ENCODE measurements at places on chromosomes 3 and 15.
A peak's percentile ranks its signal among the peaks of the same experiment; 100 is the strongest.

GRCh38 chr3:159727506-159727905 is 261.1 kb upstream of the IL12A start:
- no peak for ATAC-seq

DNA sequence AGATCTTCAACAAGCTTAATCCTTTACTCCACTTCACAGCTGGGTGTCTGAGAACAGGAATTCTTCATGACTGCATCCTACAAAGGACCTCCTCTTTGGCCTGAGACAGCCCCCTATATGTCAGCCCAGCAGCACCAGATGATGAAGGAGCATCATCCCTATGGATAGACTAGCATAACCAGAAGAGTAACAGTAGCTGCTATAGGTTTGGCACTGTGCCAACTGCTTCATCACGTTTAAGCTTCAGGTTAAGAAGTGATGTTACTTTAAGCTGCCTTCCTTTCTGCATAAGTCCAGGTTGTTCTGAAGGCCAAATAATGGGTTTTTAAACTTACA is 50.6 kb downstream of the CMSS1 start:
- no peak for ATAC-seq

DNA sequence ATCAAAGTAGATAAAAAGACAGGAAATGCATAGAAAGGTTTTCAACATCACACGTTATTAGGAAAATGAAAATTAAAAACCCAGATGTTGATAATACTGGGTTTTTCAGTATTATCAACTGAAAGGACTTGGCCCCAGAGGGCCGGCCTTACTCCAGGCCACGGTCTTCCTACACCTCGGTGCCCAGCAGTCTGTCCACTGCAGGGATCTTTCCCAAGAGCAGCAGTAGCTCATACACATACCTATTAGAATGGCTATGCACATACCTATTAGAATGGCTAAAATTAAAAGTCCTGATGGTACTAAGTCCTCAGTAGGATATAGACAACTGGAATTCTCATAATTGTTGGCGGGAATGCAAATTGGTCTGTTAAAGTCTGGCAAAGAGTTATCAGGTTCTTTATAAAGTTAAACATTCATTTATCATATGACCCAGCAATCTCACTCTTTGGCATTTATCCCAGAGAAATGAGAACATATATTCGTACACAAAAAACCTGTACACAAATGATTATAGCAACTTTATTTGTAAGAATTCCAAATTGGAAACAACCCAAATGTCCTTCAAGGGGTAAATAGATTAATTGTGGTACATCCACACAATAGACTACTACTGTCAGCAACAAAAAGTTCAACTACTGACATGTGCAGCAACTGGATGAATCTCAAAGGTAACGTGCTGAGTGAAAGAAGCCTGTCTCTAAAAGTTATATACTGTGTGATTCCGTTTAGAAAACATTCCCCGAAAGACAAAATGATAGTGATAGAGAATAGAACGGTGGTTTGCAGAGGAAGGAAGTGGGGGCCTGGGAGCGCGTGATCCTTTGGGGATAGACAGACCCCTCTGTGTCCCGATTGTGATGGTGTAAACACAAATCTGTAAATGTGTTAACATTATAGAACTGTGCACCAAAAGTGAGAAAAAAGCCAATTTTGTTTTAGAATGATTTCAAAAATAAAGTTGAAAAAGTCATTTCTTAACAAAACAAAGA is 62.3 kb downstream of the MCTP2 start:
- ATAC-seq, result no peak

DNA sequence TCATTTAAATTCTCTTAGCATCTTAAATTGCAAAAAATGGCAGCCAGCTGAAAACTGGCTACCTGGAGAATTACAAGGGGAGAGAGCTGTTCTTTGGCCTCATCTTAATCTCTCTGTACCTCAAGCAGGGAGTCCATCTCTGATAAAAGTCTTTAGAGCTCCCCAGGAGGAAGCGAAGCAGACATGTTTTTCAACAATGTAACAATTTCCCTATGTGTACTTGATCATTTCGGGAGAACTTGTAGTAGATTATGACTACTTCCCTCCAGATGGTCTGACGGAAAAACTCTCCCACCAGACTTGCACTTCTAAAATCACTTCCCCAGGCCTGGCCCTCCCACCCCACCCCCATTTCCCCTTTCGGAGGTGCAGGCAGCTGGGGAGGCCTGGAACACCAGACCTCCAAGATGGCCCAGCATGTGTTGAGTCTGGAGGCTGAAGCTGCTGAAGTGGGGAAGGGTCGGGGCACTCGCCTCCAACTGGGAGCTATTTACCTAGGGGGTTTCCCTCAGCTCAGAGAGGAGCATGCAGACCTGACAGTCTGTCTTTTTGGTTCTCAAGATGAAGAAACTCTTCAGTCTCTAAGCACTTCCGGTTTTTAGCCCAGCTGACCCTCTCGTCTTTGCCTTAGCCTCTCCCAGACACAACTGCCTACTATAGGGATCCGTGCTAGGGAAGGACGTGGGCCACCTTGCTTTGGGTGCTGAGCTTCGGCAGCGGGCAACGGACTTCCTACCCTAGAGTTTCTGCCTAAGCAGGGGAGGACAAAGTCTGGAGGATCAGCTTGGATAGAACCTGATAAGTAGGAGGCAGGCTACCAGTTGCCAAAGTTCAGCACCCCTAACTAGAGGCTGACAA is 164.0 kb upstream of the TBL1XR1 start:
- no peak for ATAC-seq

- ATAC-seq, result no peak
Observed at GRCh38 chr3:61593446-61594029, 32.2 kb downstream of the PTPRG start.

DNA sequence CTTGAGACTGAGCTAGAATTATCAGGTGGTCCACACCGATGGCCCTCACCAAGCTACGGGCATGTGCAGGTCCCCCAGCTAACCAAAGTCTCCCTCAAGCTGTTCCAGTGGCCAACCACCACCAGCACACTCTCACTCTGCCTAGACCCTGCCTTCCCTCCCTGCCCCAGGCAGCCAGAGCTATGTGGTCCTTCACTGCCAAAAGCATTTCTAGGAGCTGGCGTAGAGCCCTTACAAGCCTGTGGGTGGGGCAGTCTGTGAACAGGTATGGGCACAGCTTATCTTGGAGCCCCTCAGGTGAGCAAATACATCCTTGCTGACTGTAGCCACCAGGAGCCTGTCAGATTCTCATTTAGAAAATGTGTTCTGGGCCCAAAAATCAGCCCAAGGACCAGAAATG is 159.8 kb upstream of the PPP2R3A start:
- no peak for ATAC-seq

DNA sequence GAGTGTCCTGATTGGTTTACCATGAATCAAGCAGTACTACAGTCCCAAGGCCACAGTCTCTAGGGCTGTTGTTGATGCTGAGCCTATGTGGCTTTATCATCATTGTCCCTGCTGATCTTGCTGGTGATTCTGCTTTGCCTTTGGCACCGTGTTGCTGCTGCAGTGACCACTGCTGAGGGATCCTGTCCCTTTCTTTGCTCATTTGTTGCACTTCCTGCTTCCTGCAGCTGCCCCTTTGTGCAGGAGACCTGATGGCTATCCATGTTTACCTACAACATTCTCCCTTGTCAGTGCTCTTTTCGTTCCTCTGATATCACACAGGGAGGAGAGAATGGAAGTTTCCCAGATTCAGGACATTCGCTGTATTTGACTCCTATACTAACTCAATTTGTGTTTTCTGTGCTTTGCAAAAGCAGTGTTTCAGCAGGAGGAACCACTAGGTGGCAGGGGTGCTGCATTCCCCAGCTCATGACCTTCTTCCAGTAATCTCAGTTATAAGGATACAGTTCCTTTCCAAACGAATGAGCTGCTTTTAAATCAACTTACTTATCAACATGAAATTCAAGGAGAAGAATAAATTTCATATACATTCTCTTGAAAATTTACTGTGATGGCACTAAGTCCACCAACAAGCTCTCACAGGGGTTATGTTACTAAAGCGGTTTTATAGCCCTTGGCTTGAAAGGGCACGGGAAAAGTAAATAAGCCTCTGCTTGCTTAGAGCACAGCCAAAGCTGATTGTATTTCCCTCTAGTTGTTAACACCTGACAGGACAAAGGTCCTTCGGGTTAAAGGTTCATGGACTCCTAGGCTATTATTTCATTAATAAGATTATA is 9.7 kb upstream of the THUMPD3 start:
- peak; percentile 60 for ATAC-seq

DNA sequence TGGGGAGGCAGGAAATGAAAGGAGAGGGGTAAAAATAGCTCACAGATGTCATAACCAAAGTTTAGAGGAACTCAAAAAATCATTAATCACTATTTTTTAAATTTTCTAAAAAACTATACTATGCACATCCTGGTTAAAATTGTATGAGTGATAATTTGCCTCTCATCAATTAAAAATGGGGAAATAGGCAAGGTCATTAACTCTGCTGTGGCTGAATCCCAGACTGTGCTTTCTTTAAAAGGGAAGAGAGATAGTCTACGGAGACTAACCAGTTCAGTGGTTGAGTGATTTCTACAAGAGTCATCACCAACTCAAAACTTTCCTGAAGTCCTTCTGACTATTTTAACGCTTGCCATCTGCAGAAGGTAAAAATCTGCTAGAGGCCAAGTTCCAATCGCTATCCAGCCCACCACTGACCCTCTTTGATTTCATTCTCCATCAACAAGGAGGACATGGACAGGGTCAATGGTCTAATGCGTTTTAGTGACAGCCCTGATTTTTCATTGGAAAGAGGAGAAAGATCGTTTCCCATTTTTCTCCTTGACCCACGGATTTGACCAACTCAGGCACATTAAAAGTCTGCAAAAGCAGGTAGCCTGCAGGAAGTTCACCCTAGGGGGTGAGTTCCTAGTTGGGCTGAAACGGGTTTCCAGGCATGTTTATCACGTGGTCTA is 850 bp downstream of the SUCLG2 start:
- no peak for ATAC-seq

DNA sequence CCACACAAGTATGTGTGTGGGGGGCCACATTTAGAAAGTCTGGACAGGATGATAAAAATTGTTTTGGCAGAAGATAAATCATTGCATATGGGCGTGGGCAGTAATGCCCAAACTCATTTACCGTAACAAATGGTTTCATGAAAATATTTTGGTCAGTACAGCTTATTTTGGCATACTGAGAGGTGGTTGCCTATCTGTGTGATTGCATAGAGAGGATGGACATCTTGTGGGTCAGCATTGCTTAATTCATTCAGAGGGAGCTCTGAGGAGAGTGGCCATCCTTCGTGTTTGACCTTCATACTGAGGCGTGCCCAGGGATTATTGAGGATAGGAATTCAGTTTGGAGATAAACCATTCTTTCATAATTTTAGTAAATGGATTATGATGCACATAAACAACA is 162.5 kb downstream of the GAP43 start:
- ATAC-seq, result no peak

DNA sequence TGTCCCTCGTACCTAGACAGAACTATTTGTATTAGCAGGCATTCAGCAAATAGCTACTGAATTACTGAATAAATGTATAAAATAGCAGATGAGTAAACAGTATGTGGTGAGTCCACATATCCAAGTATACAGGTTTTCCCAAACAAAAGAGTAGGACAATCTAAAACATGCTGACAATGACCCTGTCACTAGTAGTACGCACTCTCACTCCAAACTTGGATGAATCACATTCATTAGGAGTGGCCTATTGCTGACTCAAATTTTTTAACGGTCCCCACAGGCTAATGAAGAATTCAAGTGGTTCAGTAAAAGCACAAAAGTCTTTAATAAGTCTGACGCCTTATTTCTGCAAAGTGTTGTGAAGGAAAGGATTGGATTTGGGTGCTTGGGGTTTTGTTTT is 449.3 kb upstream of the THBS1 start:
- no peak for ATAC-seq

GRCh38 chr3:138336454-138336999 is 6.9 kb upstream of the NME9 start:
- ATAC-seq, result no peak

- no peak for ATAC-seq
Observed at GRCh38 chr3:171490901-171491300, 30.7 kb upstream of the TNIK start.

GRCh38 chr3:32593903-32594525 is 23.4 kb upstream of the DYNC1LI1 start:
- no peak for ATAC-seq

GRCh38 chr3:190121383-190121782 is 686 bp upstream of the P3H2 start:
- ATAC-seq, result no peak

DNA sequence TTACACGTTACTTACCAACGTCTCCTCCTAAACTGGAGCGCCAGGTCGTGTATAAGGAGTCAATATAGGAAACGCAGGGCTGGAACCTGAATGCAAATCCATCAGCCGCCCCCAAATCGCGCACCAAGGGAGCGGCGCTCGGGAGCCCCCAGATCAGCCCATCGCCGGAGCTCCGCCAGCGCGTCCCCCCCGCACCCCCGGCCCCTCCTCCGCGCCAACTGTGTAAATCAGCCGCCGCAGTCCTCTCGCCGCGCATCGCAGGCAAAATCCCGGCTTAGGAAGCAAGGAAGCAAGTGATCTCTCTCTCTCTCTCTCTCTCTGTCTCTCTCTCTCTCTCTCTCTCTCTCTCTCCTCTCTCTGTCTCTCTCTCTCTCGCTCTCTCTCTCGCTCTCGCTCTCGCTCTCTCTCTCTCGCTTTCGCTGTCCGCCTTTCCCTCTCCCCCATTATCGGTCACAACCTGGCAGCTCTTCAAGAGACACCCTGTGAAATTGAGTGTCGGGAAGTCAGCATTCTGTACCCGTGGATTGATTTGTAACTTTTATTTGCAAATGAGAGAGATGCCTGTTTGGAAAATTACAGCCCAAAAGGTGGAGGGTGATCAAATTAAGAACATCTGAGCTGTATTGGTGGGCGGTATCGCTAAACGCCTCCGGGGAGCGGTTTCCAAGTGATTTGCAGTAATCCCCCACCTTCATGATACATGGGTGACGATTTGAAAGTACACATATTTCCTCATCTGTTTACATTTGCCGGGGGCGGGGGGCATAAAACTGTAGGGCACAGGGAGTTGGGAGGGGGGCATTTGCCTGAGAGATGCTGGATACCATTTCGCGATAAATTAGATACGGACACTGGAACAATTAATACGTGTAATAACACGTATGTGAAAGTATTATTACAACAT is 645 bp upstream of the SLITRK3 start:
- no peak for ATAC-seq

- no peak for ATAC-seq
Observed at GRCh38 chr15:67174446-67174845, 80.0 kb downstream of the AAGAB start.

- ATAC-seq, result no peak
Observed at GRCh38 chr3:106305882-106306435, 437.1 kb upstream of the CBLB start.

DNA sequence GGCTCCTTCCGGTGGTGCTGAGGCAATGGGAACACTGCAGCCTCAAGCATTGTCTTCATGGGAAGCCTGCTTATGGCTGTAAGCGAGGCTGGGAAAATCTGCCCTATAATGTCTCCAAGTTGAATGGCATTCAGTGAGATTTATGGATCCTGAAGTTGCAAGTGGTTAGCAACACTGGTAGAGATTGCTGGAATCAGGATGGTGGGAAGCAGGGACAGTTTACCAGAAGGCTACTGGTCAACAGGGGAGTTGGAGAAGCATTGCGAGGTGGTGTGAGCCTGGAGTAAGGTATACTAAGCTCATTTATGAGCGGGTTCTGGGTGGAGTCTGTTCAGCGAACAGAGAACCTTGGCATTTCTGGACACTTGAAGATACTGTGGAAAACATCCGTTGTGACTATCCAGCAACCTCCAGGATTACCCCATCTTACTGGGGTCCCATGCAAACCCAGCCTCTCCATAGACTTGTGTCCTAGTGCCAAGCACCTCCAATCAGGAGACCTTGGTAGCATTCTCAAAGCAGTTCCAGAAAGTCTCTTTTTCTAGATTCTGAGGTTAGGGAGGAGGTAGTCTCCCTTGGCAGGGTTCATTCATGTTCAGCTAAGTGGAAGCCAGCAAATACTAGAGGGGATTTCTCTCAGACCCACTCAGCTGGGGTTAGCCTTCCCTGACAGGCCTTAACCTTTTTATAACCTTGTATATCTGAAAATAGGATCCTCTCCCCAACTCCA is 7.3 kb downstream of the RPSA start:
- ATAC-seq, result peak; percentile 8

All from stimulated activated memory B cell treated with anti-CD40 and anti-IgM and Interleukin-4, amounts not matched to agents 10 μg/mL and 1 μg/mL and 100 μg/mL, for 72 hours (primary cell).